NCI-H446 treated with DMSO at 0.1 percent for 48 hours (cell line): ENCODE measurements at places on chromosomes 12 and 14.

DNA sequence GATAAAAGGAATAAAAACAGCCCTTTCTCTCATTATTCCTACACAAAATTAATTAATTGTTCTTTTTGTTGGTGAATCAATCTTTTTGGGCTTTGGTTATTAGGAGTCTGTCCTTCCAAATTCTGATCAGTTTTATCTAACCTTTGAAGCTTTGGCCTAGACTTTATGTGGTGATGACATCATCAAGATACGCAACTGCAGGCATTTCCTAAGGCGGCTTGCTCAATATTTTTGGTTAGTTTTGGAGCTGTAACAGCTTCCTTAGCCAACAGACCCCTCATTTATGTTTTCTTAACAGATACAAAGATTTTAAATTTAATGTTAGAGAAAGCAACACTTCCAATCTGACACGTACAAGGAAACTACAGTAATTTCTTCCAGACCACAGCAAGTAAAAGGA lies 87.8 kb upstream of the PDE3A start:
- DNase-seq, result no peak

DNA sequence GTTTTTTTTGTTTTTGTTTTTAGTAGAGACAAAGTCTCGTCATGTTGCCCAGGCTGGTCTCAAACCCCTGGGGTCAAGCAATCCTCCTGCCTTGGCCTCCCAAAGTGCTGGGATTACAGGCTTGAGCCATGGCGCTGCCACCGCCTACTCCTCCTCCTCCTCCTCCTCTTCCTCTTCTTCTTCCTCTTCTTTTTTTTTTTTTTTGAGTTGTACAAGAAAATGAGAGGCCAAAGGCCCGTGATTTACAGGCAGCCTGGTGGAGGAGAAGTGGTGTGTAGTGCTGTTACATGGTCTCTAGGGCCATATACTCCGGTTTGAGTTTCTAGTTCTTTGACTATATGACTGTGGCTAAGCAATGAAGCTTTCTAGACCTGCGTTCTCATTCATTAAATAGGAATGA lies 29.6 kb upstream of the SPPL3 start:
- no peak for DNase-seq

- no peak for DNase-seq
These were observed 5.6 kb upstream of the HEBP1 start for GRCh38 chr12:13005649-13006048.

GRCh38 chr14:65423982-65424381 lies 11.5 kb downstream of the FUT8 start:
- DNase-seq, result no peak

GRCh38 chr14:58563978-58564377 lies 73.8 kb upstream of the DACT1 start:
- DNase-seq, result no peak

DNA sequence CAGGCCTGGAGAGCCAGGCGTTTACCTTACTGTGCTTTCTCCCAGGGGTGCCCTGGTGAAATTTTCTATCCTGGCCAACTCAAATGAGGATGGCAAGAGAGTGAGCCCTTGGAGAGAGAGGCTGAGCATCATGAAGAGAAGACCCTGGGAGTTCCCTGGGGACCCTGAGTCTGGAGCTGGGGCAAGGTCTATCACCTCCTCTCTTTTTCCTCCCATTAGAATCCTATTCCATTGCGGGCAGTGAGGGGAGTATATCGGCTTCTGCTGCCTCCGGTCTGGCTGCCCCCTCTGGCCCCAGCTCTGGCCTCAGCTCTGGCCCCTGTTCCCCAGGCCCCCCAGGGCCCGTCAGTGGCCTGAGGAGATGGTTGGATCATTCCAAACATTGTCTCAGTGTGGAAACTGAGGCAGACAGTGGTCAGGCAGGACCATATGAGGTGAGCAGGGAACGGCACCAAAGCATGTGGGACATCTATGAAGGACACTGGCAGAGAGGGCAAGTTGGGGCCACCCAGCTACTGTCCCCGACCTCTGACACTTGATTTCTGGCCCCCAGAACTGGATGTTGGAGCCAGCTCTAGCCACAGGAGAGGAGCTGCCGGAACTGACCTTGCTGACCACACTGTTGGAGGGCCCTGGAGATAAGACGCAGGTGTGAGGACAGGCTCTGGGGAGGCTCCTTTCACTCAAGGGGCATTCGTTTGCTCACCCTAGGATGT lies 1.6 kb downstream of the ARHGEF25 start:
- no peak for DNase-seq

GRCh38 chr12:120761519-120761934 lies 35.9 kb downstream of the ACADS start:
- no peak for DNase-seq

DNA sequence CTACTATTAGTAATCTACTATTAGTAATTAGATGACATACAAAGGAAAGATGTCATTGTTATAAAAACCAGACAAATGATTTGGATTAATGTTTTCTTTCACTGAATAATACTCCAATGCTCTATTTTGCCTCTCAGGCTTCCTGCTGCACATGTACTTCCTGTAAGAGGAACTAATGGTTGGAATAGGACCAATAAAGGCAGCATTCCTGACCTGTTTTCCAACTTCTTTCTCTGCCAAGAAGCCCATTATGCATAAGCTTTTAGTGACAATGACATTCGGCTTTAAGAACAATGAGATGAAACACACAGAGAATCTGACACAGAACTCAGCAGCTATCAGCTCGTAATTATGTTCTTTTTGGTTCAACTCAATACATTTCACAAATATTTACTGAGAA lies 5.2 kb upstream of the C12orf56 start:
- no peak for DNase-seq

DNA sequence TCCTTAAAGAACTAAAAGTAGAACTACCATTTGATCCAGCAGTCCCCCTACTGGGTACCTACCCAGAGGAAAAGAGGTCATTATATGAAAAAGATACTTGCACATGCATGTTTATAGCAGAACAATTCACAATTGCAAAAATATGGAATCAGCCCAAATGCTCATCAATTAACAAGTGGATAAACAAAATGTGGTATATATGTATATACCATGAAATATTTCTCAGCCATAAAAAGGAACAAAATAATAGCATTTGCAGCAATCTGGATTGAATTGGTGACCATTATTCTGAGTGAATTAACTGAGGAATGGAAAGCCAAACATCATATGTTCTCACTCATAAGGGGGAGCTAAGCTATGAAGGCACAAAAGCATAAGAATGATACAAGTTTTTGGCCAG lies 64.7 kb upstream of the KRAS start:
- DNase-seq, result no peak

DNA sequence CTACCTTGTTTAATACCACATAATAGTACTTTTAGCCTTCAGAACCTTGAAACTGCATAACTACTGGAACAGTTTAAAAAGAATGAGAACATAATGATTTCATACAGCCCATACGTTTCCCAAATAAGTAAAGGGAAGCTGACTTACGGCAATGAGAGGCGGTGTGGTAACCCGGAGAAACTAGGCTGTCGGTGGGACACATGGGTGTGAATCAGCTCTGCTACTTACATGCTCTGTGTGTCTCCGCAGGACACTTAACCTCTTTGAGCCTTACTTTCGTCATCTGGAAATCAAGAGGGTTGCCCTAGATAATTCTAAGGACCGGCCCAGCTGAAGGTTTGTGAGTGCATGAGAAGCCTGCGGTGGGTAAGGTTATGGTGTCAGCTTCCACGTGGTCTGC lies 49.3 kb upstream of the PLEKHG3 start:
- DNase-seq, result no peak

DNA sequence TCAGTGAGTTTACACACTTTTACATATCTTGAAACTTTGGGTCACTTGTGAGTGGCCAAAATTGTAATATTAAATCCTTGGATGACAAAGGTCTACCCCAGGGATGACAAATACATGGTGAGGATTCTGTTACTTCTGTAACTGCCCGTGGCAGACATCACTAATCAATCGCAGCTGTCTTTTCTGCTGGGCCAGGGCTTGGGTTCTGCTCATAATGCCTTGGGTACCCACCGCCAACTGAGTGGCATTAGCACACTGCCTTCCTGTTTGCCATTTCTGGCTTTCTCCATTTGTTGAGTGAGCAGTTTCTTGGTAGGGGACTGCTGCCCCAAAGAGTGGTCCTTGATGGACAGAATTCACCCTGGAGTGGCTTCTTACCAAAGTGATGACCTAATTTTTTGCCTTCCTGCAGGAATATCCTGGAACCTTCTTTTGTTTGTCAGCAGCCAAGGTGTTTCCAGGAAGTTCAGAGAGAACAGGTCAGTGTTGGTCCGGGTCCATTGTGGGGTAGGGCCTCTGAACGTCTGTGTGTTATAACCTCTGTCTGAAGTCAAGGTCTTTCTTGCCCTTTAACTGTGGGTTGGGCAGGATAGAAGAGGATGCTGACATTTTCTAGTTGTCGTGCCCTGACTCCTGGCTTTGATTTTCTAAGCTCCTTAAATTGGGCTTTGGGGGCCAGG lies 6.2 kb downstream of the TSPAN9 start:
- DNase-seq, result no peak

DNA sequence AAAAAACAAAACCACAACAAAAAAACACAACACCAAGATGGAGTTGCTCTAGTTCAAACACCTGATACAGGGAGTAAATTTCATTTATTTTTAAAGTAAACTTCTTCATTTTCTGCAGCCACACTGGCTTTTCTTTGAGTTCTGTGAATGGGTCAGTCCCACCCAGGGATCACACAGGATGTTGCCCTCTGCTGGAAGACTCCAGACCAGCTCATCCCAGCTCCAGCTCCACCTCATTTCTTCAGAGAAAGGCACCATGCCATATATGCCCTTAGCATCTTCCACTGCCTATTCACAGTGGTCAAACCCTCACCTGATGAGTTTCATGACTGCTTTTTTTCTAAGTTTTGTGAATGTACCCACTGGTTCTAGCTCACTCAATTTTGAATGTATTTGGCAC lies 8.0 kb downstream of the GLIPR1 start:
- no peak for DNase-seq

DNA sequence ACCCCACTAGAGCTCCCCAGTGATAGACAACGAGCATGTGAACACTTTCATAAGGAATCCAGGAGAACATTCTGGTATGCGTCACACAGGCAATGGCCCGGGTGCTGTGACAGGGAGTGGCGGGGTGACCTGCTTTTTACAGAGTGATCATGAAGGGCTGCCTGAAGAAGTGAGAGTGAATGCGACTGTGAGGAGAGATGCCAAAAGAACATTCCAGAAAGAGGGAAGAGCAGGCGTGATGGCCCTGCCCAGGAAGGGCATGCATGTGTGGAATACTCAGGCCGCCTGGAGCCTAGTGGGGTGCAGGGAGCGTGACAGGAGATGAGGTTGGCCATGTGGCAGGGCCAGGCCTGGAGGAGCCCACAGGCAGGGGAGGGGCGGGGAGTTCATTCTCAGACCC lies 53.8 kb downstream of the FZD10 start:
- DNase-seq, result no peak

- peak; percentile 69 for DNase-seq
These were observed 26.0 kb upstream of the PTGR2 start for GRCh38 chr14:73825551-73826188.

- DNase-seq, result no peak
These were observed 22.4 kb upstream of the DIO3 start for GRCh38 chr14:101538878-101539277.

DNA sequence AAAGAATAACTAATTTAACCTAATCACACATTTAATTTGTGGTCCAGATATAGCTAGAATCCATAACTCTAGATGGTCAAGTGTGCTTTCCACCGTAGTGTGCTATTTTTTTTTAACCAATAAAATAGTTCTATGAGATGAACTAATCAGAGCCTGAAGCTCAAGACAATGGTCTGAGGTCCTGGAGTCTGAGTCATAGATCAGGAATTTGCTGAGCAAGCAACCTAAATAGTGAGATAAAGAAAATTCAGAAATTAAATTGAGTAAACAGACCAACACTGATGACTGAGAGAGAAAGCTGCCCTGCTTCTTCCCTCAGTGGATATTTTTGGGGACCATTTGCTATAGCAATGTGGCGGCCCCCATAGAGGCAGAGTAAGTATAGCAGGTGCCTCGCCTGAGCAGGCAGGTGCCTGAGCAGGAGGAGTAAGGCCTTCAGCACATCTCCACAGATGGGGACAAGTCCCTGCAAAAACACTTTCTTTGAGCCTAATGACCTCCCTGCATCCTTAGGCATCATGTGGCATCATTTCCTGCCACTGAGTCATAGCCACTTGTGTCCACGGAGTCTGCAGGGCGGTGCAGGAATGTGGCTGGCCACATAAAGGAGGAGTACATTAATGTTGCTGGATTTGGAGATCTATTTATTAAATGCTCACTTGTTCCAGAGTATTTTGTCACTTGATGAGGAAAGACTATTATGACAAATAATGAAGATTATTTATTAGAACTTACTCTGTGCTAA lies 13.9 kb upstream of the CLEC4E start:
- DNase-seq, result no peak

GRCh38 chr12:40314927-40315326 lies 90.1 kb downstream of the LRRK2 start:
- DNase-seq, result no peak

DNA sequence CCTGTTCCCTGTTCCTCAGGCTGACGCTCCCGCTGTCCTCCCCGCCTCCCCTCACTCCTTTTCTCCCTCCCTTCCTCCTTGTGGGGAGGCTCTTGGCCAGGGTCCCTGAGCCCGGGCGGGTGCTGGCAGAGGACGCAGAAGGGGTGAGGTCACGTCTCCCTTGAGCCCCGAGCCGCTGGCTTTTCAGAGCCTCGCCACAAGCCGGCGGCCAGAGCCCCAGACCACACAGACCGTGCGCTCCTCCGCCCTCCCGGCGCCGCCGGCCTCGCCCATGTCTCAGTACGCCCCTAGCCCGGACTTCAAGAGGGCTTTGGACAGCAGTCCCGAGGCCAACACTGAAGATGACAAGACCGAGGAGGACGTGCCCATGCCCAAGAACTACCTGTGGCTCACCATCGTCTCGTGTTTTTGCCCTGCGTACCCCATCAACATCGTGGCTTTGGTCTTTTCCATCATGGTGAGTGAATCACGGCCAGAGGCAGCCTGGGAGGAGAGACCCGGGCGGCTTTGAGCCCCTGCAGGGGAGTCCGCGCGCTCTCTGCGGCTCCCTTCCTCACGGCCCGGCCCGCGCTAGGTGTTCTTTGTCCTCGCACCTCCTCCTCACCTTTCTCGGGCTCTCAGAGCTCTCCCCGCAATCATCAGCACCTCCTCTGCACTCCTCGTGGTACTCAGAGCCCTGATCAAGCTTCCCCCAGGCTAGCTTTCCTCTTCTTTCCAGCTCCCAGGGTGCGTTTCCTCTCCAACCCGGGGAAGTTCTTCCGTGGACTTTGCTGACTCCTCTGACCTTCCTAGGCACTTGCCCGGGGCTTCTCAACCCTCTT lies at the start of gene TMEM233:
TMEM233 (plus strand) TSS at position 197 of the 821 bp plus-strand sequence; CDS start at position 272, 75 bp downstream.
- DNase-seq, result no peak

- peak; percentile 98 for DNase-seq
These were observed 93.2 kb downstream of the NKX2-1 start for GRCh38 chr14:36426836-36427235.

DNA sequence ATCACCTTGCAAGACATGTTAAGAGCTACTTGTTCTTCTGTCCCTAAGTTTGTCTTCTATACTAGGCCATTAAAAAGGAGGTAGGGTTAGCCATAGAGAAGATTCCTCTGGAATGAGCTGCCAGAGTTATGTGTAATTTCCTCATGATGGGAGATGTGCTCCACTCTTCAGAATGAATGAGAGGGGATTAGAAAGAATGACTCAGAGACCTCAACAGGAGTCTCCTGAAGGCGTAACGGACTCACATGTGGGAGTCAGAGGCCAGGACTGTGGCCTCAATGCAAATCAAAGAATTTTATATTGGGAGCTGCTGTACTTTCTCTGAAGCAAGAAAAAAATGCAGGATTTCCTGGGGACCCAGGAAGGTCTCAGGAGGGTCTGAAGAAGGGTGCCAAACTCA lies 87.8 kb upstream of the ATXN7L3B start:
- DNase-seq, result no peak

GRCh38 chr12:11621797-11622423 lies 27.6 kb upstream of the ETV6 start:
- no peak for DNase-seq

GRCh38 chr12:30457621-30458289 lies 237.9 kb downstream of the IPO8 start:
- DNase-seq, result no peak
